CD4-positive, alpha-beta T cell (primary cell): ENCODE measurements at places on chromosomes 4 and X.

DNA sequence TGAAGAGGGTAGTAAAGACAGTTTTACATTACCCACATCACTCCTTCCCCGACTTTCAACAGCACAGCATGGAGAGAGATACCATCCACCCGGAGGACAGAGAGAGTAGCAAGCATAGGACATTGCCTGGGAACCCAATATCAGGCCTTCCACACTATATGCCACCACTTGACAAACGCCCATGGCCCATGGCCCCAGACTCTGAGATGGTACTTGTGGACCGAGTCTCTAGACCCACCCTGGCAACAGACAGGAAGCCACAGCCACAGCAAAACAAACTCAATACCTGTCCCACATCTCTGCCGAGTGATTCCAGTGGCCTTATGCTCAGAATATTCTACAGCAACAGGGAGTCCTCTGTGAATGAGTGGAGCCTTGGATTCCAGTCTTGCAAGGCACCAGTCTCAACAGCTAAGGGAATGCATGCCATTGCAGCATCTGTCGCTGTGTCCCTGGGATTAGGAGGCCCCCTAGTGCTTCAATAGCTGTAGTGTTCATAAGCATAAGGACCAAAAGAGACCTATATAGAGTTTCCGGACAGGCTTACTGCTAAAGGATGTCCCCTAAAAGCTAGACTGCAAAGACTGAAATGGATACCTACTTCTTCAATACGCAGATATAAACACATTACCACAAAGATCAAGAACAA lies 14.7 kb upstream of the CT55 start:
- H3K4me3 ChIP-seq: no peak overlapping the region
- no peaks in the 10 kb centered on the region for H3K27me3 ChIP-seq
- no peaks in the 10 kb centered on the region for H3K4me1 ChIP-seq
- H3K27ac ChIP-seq: no peak overlapping the region

- H3K36me3 ChIP-seq: no peaks in the 10 kb centered on the region
- H3K4me3 ChIP-seq: no peak overlapping the region
- no peaks in the 10 kb centered on the region for H3K27me3 ChIP-seq
- H3K4me1 ChIP-seq: no peaks in the 10 kb centered on the region
- no peak overlapping the region for H3K27ac ChIP-seq
Observed at GRCh38 chrX:148541584-148541940, 41.1 kb downstream of the AFF2 start.

DNA sequence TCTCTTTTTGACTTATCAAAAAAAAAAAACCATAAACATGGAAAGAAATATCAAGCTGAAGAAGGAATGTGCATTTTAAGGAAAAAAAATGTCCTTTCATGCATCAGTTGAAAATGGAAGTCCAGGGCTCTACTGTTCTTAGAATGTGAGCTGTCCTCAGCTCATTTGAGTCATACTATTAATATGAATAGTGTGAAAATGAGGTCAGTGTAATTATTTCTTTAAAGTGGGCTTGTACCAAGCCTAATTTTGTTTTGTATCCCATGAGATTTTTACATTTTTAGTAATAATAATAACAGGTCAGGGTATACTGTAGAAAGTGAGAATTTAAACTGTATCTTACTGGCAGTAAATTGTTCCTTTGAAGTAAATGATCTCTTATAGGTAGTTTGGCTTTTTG lies 148.5 kb downstream of the NAA11 start:
- H3K27ac ChIP-seq: no peak overlapping the region
- no peaks in the 10 kb centered on the region for H3K27me3 ChIP-seq
- H3K4me1 ChIP-seq: no peaks in the 10 kb centered on the region
- no peak for DNase-seq
- H3K36me3 ChIP-seq: no peaks in the 10 kb centered on the region
- no peak overlapping the region for H3K4me3 ChIP-seq

DNA sequence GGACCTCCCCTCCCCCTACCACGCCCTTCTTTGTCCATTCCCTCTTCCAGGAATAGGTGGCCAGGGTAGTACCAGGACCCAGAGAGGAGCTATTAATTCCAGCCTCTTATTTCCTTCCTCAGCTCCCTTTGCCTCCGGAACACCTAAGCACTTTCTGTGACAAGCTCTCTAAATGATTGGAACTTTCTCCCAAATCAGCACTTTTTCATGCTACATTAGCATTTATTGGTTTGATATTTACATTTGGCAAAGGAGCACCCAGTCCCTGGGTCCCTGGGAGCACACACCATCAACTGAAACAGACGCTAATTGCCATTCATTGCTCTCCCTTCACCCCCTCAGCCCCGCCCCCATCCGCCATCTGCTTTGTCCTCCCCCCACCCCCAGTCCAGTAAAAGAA lies 182.0 kb upstream of the BCOR start:
- no peak overlapping the region for H3K4me3 ChIP-seq
- H3K4me1 ChIP-seq: peaks cover 38% of the 10 kb centered on the region
- DNase-seq: no peak
- H3K27ac ChIP-seq: no peak overlapping the region

DNA sequence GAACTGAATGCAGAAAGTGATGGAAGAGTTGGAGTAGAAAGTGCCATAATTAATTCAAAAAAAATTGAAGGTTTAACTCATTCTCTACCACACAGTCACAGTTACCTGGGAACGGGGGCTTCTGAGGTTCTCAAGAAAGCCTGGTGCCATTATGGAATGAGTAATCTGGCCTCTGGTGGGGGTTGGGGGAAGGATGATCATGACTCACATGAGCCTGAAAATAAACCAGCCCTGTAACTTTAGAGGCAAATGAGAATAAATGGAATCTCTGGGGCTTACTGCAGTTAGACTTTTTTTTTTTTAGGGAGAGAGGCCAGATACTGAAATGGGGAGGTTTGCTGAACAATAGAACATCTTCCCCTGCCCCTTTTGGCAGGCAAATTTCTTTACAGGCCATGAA lies 55.3 kb downstream of the SOD3 start:
- no peak overlapping the region for H3K27ac ChIP-seq
- H3K27me3 ChIP-seq: no peaks in the 10 kb centered on the region
- H3K4me1 ChIP-seq: no peaks in the 10 kb centered on the region
- no peaks in the 10 kb centered on the region for H3K36me3 ChIP-seq
- no peak overlapping the region for H3K4me3 ChIP-seq

GRCh38 chrX:29617725-29618124 lies 597.6 kb upstream of the MAGEB2 start:
- no peak overlapping the region for H3K4me3 ChIP-seq
- no peaks in the 10 kb centered on the region for H3K27me3 ChIP-seq
- no peaks in the 10 kb centered on the region for H3K4me1 ChIP-seq

DNA sequence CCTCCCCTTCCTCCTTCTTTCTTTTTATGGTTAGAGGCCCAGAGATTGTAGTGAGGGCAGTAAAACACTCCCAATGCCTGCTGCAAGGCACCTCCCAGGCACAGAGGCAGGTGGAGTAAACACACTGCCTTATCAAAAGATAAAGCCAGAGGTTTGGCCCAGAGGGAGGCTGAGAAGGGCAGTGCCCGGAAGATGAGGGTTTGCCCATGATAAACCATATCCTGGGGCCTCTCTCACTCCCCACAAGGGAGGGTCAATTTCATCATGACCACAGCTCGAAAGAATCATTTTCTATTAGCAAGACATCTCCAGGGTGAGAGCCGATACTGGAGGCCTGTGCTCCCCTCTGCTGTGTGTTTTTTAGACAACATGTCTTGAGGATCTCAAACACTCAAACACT lies 98.5 kb upstream of the FAM9C start:
- H3K27me3 ChIP-seq: no peaks in the 10 kb centered on the region
- no peaks in the 10 kb centered on the region for H3K36me3 ChIP-seq
- DNase-seq: no peak
- no peak overlapping the region for H3K27ac ChIP-seq
- H3K4me3 ChIP-seq: no peak overlapping the region

GRCh38 chrX:49061490-49061889 lies 2.7 kb downstream of the CCDC120 start:
- H3K4me1 ChIP-seq: no peaks in the 10 kb centered on the region
- H3K27ac ChIP-seq: no peak overlapping the region
- no peaks in the 10 kb centered on the region for H3K27me3 ChIP-seq
- H3K36me3 ChIP-seq: peaks cover 2% of the 10 kb centered on the region
- no peak for DNase-seq

GRCh38 chr4:104235967-104236366 lies 258.7 kb downstream of the CXXC4 start:
- no peak overlapping the region for H3K4me3 ChIP-seq
- H3K27me3 ChIP-seq: no peaks in the 10 kb centered on the region
- H3K36me3 ChIP-seq: no peaks in the 10 kb centered on the region

DNA sequence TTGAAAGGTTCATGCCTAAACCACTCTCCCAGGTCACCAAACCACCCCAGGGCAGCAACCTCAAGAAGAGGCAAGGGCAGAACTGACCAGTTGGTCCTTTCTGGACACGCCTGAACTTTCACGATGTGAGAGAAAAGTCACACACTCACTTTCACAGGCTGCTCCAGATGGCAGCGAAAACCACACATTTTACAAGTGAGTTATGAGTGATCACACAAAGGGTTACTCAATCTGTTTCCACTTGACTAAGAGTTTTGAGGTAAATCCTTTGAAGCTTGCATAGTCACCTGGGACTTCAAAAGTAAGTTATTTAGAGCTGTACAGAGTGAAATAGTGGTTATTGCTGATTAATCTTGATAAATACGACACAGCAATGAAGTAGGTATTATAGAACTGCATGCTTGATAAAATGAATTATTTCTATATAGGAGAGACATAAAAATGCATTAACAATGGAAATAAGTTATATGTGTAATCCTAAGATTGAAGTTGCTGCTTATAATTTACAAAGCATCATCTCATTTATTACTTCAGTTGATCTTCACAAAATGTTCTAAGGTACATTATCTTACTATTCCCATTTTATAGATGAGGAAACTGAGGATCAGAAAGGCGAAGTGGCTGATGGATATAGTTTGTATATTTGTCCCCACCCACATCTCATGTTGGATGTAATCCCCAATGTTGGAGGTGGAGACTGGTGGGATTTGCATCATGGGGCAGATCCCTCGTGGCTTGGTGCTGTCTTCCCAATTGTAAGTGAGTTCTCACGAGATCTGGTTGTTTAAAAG lies 103.0 kb upstream of the KLF3 start:
- H3K4me3 ChIP-seq: no peak overlapping the region
- peaks cover 7% of the 10 kb centered on the region for H3K4me1 ChIP-seq
- no peak overlapping the region for H3K27ac ChIP-seq
- DNase-seq: no peak
- H3K27me3 ChIP-seq: no peaks in the 10 kb centered on the region

- H3K27me3 ChIP-seq: peaks cover 27% of the 10 kb centered on the region
- H3K4me3 ChIP-seq: no peak overlapping the region
- DNase-seq: no peak
- H3K36me3 ChIP-seq: no peaks in the 10 kb centered on the region
- H3K4me1 ChIP-seq: peaks cover 20% of the 10 kb centered on the region
- no peak overlapping the region for H3K27ac ChIP-seq
Observed at GRCh38 chr4:1797861-1798579, 4.9 kb downstream of the FGFR3 start.

GRCh38 chr4:140049849-140050637 lies 103.9 kb downstream of the MAML3 start:
- H3K27ac ChIP-seq: no peak overlapping the region
- H3K36me3 ChIP-seq: no peaks in the 10 kb centered on the region
- peak overlapping the region; percentile 28 for H3K4me3 ChIP-seq
- peaks cover 14% of the 10 kb centered on the region for H3K4me1 ChIP-seq
- no peak for DNase-seq

DNA sequence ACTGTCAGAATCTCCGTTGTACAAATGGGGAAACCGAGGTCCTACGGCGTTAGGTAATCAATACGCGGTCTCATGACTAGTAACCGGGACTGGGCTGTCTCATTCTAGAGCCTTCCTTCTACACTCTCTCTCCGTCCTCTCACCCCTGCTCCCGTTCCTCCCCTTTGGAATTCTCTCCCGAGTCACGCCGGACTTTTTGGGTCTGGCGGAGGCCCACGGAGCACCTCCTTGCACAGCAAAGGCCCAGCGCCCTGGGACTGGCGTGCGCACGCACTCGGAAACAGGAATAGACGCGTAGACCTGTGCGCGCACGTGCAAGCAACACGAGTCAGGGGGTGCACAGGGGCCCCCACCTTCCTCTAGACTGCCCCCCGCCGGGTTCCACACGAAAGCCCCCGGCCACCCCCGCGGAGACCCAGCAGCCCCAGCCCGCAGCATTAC lies 361 bp downstream of the QDPR start:
- no peaks in the 10 kb centered on the region for H3K27me3 ChIP-seq
- peaks cover 23% of the 10 kb centered on the region for H3K4me1 ChIP-seq
- peaks cover 21% of the 10 kb centered on the region for H3K36me3 ChIP-seq

DNA sequence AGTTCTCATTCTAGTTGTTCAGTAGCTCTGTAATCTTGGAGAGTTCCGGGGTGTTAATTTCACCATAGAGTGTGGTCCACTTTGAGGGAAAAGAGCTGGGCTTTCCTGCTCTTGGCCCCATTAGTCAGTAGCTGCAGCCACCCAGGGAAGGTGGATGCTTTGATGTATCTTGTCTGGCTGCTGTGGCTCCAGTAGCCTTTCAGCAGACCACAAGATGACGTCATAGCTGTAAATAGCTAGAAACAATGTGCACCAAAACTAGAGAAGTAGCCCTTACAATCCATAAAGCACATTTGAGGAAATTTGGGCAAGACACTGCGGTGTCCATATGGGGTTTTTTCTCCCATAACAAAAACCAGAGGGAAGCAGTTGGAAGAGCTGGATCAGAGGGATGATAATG lies 32.9 kb upstream of the PRPS2 start:
- H3K4me3 ChIP-seq: no peak overlapping the region
- DNase-seq: no peak
- H3K27me3 ChIP-seq: no peaks in the 10 kb centered on the region
- no peaks in the 10 kb centered on the region for H3K4me1 ChIP-seq
- H3K27ac ChIP-seq: no peak overlapping the region
- no peaks in the 10 kb centered on the region for H3K36me3 ChIP-seq

DNA sequence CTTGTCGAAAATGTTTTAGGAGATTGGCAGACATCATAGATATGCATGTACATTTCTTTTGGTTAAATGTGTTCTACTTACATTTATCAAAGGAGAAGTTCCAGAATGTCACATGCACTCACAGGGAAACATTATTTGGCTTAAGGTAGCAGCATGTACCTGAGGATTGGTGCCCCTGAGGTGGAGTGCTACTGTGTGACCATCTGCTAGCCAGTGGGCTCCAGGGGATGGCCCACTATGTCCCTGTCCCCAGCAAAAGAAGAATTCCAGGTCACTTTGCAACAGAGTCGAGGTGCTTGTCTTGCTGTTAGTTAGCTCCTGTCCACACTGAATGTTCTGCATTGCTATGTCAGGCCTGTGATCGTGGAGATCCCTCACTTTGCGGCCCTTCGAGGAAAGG lies 283.2 kb downstream of the ANK2 start:
- no peaks in the 10 kb centered on the region for H3K27me3 ChIP-seq
- H3K36me3 ChIP-seq: no peaks in the 10 kb centered on the region
- no peak for DNase-seq
- no peaks in the 10 kb centered on the region for H3K4me1 ChIP-seq

DNA sequence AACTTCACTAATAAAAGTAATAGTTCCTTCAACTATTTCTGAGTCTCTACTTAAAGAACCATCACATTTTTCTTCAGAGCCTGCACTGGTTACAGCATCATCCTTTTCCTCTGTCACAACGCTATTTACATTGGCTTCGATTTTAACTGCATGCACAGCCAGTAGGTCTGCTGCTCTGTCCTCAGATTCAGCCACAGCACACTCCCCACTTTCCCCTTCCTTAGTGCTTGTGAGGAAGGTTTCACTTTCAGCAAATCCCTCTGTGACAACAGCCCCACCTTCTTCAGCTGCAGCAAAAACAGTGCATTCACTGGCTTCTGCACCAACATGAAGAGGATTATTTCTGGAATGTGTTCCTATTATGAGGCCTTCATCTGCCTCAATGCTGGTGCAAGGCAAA lies 25.7 kb downstream of the BOD1L1 start:
- no peak overlapping the region for H3K4me3 ChIP-seq
- H3K27ac ChIP-seq: no peak overlapping the region
- no peak for DNase-seq
- peaks cover 79% of the 10 kb centered on the region for H3K36me3 ChIP-seq
- H3K27me3 ChIP-seq: no peaks in the 10 kb centered on the region
